ENCODE measurements at places on chromosomes 16 and 17. TPM values are rescaled to one million over a fixed set of nuclear protein-coding genes. Genes with fewer than 3 reads are reported as not detected.

ATP1B2 gene
- polyA plus RNA-seq, result 27.3 TPM

SPPL2C gene
- polyA plus RNA-seq, result not detected

ATP6V0A1 gene
- polyA plus RNA-seq, result 36.7 TPM

GPRC5B gene
- polyA plus RNA-seq, result 45.3 TPM

DNA sequence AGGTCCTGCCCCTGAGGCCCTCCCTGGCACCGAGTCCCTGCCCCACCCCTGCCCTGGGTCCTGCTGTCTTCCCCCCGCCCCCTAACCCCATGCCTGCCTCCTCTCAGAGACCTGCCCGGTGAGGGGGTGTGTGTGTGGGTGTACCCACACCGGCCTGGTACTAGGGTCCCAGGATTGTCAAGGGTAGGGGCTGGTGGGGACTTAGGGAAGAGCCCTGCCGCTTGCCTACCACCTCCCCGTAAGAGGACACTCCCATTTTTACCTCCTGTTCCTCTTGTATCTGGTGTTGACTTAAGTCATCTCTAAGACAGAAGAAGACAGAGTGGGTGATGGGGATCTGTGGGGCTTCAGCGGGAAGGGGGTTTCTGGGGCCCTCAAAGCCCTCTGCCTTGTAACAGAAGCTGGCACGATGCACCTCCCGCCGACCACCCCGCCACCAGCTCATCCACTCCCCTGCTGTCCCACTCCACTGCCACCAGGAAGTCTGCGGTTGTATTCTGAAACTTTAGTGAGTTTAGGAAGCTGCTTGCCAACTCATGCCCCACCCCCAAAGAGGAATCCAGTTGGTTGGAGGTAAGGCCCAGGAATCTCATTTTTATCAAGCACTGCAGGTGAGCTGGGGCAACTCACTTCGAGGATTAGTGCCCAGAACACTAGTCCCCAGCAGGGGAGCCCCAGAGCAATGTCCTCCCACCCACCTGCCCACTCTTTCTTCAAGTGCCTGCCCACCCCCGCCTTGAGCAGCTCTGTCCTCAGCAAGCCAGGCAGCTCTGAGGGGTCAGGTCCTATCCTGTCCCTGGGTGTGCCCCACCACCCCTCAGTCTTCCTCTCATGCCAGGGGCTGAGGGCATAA, 5.6 kb downstream of the SPATA32 start:
- DNase-seq, result no peak

DNA sequence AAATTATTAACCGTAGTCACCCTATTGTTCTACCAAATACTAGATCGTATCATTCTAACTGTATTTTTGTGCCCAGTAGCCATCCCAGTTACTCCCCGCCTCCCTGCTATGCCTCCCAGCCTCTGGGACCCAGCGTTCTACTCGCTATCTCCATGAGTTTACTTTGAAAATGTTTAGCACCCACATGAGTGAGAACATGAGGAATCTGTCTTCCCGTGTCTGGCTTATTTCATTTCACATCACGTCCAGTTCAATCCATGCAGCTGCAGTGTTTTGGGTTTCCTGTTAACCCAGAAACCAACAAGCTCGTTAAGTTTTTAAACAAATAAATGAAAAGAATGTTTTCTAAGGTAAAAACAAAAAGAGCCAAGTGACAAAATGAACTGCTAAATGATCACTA, 82.1 kb downstream of the VPS53 start:
- no peak for DNase-seq

- DNase-seq, result no peak
Measured at GRCh38 chr16:4613636-4614570, 785 bp downstream of the UBALD1 start.

DNA sequence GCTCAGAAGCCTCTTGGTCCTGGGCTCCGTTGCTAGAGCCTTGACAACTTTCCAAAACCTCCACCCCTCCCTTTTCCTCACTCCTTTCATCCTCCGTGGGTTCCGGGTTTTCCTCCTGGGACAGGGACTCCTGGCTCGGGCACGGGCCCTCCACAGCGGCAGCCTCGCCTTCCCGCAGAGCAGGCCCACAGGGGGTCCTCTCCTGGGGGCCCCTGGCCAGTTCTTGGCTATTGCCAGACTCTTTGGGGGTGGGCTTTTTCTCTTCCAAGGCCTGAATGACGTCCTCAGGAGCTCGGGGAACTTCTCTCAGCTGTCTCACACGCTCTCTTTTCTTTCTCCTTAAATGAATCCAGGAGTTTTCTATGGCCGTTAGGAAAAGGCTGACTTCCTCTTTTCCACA, 19.3 kb upstream of the MNT start:
- DNase-seq, result no peak

GRCh38 chr16:81549547-81550431, 105.2 kb downstream of the CMIP start:
- no peak for DNase-seq

- no peak for DNase-seq
Measured at GRCh38 chr17:57636274-57636673, 108.8 kb downstream of the CCDC182 start.

GRCh38 chr16:17307504-17307903, 163.3 kb downstream of the XYLT1 start:
- no peak for DNase-seq

- DNase-seq, result no peak
Measured at GRCh38 chr16:13902677-13903076, 17.3 kb upstream of the ERCC4 start.

- no peak for DNase-seq
Measured at GRCh38 chr16:50400967-50401348, 32.2 kb upstream of the BRD7 start.

GRCh38 chr16:69522732-69523404, 42.9 kb upstream of the NFAT5 start:
- no peak for DNase-seq

DNA sequence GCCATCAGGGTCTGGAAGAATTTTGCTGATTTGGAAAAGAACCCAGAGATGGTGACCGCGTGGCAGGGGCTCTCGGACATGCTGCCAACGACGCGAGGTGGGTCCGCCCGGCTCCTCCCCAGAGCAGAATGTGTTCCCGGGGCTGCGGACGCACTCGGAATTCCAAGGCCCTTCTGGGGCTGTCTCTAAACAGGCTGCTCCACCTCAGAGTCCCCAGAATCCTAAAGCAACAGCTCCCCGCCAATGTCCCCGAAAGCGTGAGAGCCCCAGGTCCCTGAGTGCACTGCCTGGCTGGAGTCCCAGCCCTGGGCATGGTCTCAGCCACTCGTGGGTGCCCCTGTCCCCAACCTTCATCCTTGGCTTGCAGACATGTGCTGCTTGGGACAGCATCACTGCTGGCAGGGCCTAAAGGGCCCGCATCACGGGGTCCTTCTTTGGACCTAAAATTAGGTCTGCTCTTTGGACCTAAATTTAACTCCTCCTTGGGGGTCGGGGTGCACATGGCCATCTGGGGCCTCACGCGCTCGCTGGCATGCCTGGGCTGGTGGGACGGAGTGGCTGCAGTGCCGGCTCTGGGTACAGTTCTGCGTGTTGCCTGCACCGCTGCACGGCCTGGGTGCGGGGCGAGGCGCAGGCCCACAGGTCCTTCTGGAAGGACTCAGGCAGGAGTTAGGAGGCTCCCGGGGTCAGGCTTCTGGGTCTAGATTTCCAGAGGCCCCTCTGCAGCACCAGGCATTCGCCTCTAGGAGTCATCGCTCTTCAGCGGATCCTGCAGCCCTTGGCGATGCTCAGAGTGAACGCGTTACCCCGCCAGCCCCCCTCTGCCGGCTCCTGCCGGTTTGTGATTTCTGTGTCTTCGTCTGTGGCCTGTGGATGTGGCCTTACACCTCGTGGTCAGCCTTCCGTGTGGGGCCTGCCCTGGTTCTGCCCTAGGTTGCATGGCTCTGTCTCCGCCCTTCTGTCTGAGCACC, 41.9 kb upstream of the CHMP6 start:
- no peak for DNase-seq

DNA sequence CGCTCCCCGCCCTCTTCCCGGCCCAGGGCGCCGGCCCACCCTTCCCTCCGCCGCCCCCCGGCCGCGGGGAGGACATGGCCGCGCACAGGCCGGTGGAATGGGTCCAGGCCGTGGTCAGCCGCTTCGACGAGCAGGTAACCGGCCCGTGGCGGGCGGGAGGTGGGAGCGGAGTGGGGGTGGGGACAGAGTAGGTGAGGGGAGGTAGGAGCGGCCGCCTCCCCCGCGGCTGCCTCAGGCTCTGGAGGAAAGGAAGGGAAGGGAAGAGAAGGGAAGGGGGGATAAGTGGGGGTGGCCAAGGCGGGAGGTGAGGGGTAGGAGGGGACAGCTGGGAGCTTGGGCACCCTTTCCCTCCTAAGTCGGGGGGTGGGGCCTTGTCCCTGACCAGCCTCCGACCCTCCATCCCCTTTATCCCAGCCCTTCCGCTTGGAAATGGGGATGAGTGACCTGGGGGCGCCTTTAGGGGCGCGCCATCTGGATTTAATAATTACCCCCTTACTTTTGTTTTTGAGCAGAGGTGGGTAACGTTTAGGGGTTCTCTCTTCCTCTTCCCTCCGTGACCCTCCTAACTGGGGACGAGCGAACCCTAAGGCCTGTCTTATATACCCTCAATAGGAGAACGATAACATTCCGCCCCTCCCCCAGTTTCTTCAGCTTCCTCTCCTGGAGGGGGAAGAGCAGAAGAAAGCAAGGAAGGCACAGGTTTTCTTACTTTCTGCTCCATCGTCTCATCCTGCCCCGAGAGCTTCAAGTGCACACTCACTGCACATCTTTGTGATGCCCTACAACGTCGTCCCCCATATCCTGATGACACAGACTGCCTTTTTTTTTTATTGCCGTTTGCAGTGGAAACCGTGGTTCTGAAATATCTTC, 694 bp downstream of the NF1 start:
- peak; percentile 66 for DNase-seq

Data from left renal pelvis (tissue), 4 donors.